ENCODE measurements at places on chromosomes 6 and 20. TPM values are rescaled to one million over a fixed set of nuclear protein-coding genes. Genes with fewer than 3 reads are reported as not detected.

Gene PAX1
- total RNA-seq = not detected

DNA sequence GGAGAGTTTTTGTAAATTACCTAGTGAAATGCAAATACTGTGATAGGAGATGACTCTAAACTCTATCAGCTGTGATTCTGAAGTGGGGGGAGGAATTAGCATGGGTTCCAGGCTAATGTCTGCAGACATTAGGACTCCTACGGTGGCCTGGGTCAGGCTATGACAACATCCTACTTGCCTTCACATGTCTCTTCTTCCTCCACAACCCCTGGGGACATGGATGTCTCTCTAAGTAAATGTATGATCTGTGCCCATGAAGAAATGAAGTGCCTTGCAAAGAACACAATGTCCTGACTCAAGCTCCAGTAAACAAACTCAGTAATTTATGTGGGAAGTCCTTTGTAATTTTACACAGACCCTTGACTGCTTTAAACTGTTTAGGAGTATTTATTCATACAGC, 165.8 kb upstream of the EEF1E1 start:
- no peak for DNase-seq

DNA sequence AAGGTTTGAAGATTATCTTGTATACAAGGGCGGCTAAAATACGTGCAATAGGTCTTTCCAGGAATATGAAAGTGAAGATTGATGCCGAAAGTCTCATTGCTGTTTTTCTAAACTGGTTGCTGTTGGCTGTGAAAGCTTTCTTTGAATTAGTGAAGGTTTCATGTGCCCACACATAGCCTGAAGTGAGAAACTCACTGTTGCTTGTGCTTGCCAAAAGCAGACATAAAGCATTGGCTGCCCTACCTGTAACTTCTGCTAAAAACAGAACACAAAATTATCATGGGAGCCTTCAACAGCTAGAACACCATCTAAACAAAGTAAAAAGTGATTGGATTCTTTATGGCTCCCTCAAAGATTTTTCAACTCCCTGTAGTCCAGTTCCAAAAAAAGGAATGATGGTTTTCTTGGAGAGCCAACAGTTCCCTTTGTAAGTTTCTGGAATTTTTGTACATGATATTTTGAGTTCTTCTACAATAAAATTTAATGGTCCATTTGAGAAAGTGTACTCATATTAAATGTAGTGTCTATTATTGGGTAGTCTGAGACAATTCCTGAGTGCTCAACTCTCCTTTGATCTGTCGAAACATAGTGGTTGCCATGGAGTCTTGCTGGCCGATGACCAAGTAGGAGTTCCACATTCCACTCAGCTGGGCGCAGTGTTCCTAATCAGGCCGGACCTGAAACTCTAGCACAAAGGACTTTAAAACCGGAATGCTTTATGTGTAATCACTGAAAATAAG, 68.5 kb downstream of the PLEKHG1 start:
- DNase-seq = peak; percentile 73

DNA sequence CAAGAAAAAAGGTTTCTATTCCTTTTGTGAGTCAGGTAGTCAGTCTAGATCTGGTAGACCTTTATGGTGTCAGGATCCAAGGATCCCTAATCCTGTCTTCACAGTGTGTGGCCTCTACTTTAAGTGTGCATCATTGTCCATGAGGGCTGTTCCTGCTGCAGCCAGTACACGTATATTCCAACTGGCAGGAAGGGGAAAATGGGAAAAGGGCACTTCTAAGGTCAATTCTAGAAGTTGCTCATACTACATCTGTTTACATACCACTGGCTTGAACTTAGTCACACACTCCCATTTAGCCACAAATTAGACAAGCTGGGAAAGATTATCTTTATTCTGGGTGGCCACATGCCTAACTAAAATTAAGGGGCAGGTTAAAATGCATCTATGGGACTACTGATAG, 9.7 kb upstream of the MMS22L start:
- no peak for DNase-seq

- DNase-seq = no peak
These were observed 11.9 kb downstream of the NT5E start for GRCh38 chr6:85461798-85462170.

- DNase-seq = peak; percentile 6
These were observed 8.6 kb upstream of the FAM110A start for GRCh38 chr20:824916-825315.
